ENCODE measurements at places on chromosomes 3 and 15. TPM values are rescaled to one million over a fixed set of nuclear protein-coding genes. Genes with fewer than 3 reads are reported as not detected.

SLC9C1 gene
- not detected for total RNA-seq

ECT2 gene
- total RNA-seq = 7.9 TPM

KLHL40 gene
- total RNA-seq = not detected

ZNF385D gene
- total RNA-seq = not detected

ARGFX gene
- total RNA-seq = not detected

FOXB1 gene
- total RNA-seq = 0.39 TPM

MASP1 gene
- total RNA-seq = under 0.01 TPM

MCTP2 gene
- total RNA-seq = 20.0 TPM

TGM4 gene
- total RNA-seq = 16.5 TPM

ARHGEF26 gene
- total RNA-seq = 23.9 TPM

PCNP gene
- total RNA-seq = 68.2 TPM

GPR27 gene
- not detected for total RNA-seq

LRRC3B gene
- total RNA-seq = not detected

STAC gene
- 0.79 TPM for total RNA-seq

ZBED2 gene
- 95.4 TPM for total RNA-seq

CD200R1 gene
- 0.39 TPM for total RNA-seq

CTXN2 gene
- total RNA-seq = not detected

CCR3 gene
- 0.33 TPM for total RNA-seq

PLA2G4D gene
- not detected for total RNA-seq

SPESP1 gene
- 2.0 TPM for total RNA-seq

LRRC2 gene
- not detected for total RNA-seq

CASR gene
- not detected for total RNA-seq

COL6A5 gene
- not detected for total RNA-seq

EXD1 gene
- total RNA-seq = not detected

NR1I2 gene
- total RNA-seq = not detected

RASGRP1 gene
- 0.11 TPM for total RNA-seq

P2RY14 gene
- not detected for total RNA-seq

SLC7A14 gene
- total RNA-seq = under 0.01 TPM

HTR3E gene
- not detected for total RNA-seq

FANCD2OS gene
- not detected for total RNA-seq

GOLGA8G gene
- total RNA-seq = not detected

SLC22A13 gene
- total RNA-seq = 2.6 TPM

DNAJA4 gene
- 22.9 TPM for total RNA-seq

SPINK8 gene
- total RNA-seq = not detected

U2SURP gene
- 53.8 TPM for total RNA-seq

ANKRD63 gene
- not detected for total RNA-seq

DUOXA1 gene
- total RNA-seq = 23.2 TPM

CPB1 gene
- total RNA-seq = not detected

MYZAP gene
- total RNA-seq = 1.2 TPM

INTS14 gene
- total RNA-seq = 36.1 TPM

MYL3 gene
- total RNA-seq = 0.65 TPM

CIB2 gene
- total RNA-seq = 23.6 TPM

ACKR2 gene
- total RNA-seq = 83.1 TPM

GPR15 gene
- total RNA-seq = not detected

DPPA4 gene
- not detected for total RNA-seq

OR5K1 gene
- total RNA-seq = not detected

CD80 gene
- total RNA-seq = 0.39 TPM

GRAMD1C gene
- 1.6 TPM for total RNA-seq

NPAP1 gene
- total RNA-seq = not detected

ANO10 gene
- total RNA-seq = 42.2 TPM

FGF7 gene
- 0.54 TPM for total RNA-seq

TRIM42 gene
- not detected for total RNA-seq
